ENCODE measurements at places on chromosomes 6 and 20. TPM values are rescaled to one million over a fixed set of nuclear protein-coding genes. Genes with fewer than 3 reads are reported as not detected.

The PPP1R18 gene
- 44.0 TPM for total RNA-seq

The SLC35D3 gene
- total RNA-seq, result not detected

DNA sequence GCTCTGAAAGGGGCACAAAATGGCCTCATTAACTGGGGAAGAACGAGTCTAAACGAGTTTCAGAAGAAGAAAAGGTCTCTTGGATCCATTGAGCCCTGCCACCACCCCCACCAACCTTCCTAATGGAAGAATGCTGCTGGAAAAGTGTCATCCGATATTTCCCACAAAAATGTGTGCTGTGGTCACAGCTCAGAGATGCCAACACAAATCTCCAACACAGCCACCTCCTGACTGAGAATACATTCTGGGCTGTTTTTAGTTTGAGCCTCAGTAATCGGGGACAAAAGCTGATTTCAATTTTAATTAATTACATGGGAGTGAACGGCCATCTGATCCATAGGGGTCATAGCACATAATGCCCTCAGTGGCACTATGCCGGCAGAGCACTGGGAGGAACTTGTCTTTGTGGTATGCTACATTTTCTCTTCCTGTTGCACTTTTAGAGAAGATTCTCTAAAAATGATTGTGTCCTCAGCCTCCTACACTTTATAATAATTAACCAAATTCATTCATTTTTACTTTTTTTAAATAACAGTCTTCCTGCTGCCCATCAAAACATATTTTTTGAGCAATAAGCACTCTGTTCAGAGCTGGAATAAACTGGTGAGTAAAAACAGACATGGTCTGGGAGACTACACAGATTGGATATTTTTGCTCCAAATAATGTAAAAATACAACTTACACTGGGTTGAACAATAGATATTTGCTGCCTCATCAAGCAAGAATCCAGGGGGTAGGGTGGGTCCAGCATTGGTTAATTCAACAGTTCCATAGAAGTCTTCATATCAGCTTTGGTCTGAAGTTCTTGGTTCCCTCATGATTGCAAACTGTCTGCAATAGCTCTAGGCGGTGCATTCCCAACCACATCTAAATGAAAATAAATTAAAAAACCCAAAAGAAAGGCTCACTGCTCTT is 143.6 kb upstream of the TMEM170B start:
- no peak for DNase-seq

DNA sequence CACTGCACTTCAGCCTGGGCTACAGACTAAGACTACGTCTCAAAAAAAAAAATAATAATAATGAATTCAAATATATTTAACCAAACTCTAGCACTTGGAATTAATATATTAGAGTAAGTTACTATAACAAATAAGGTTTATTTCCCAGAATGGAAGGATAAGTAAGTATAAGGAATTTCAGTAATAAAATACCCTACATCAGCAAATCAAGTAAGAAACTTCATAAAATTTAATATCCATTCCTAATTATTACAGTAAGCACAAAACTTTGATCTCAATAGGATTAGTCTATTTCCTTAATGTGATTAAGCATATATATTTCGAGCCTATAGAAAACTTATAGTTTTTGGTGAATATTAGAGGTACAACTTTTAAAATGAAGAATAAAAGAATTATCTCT is 36.7 kb upstream of the SDHAF4 start:
- DNase-seq, result no peak

GRCh38 chr6:152836523-152836922 is 85.9 kb downstream of the VIP start:
- DNase-seq, result no peak

The SUMO4 gene
- 1.3 TPM for total RNA-seq

GRCh38 chr6:25064006-25064405 is 128.2 kb upstream of the RIPOR2 start:
- DNase-seq, result no peak

DNA sequence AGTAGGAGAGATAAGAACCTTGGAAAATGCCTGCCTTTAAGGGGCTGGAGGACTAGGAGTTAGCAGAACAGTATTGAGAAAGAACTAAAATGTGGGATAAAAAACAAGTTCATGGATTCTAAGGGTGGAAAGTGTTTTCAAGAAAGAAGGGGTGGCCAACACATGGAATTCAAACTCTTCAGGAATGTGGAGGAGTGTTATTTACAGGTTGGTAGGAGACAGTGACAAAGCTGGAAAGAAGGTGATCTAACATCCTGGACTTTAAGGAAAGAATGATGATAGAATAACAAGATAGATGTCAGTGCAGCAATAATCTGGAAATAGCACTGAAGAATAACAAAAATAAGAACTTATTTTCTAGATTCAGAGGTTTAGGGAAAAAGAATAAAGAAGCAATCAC is 54.0 kb upstream of the TNFRSF21 start:
- no peak for DNase-seq

The NFATC2 gene
- total RNA-seq, result 11.4 TPM

DNA sequence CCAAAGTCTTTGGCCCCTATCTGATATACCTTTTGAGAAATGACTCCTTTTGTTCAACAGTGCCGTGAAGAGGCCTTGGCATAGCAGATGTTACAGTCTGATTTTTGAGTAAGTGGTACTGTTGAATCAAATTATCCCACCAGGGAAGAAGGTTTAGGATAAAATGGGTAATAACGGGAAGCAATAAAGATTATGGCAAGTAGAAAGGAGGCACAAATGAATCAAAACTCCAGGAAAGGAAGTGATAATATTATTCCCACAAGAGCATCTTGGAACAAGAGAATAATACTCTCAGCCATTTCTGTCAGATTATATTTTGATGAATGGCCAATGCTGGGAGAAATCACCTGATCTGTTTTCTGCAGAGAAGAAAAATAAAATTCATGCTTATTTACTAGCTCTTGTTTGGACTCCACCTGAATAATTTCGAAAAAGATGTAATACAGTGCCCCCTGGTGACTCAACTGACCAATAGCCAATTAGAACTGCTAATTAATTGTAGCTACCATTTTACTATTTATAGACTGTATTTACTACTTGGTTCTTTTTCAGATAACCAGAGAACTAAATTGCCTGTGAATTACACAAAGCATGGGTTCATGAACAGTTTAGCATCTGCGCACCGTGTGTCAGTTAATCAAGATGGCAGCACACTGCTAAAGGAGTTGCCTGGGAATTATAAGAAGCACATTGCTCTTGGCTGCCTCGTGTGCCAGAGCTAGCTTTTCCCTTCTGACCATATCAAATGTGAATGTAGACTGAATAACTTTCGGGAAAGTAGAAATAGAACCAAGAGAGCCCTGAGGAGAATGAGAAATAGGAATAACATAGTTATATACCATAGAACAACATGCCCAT is 78.5 kb upstream of the TRDN start:
- no peak for DNase-seq

DNA sequence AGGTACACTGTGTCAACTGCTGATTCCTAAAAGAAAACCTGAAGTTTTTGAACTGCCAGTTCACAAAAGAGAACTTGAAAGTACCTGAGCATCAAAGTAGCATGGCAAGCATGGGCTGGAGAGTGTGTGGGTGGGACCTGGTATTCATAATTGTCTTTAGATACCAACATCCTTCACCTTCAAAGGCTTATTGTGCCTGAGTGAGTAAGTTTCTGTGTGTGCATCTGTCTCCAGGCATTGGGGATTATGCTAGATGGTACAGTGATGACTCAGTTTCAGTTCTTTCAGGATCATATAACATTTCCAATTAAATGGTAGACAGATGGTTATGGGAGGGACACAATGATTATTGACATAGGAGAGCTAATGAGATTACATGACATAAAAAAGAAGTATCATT is 238.5 kb downstream of the ZFAND3 start:
- DNase-seq, result no peak

GRCh38 chr6:157266274-157267101 is 56.8 kb downstream of the TMEM242 start:
- no peak for DNase-seq

GRCh38 chr6:37103169-37104039 is 66.5 kb upstream of the PIM1 start:
- DNase-seq, result peak; percentile 88

The DYNLT2 gene
- total RNA-seq, result 1.5 TPM

- DNase-seq, result peak; percentile 26
Measured at GRCh38 chr20:22905658-22906057, 129.5 kb upstream of the SSTR4 start.

Data from mucosa of gallbladder (tissue), 1 donor.